Right ventricle myocardium superior (tissue), 1 donor: ENCODE measurements at places on chromosomes 4 and X. TPM values are rescaled to one million over a fixed set of nuclear protein-coding genes. Genes with fewer than 3 reads are reported as not detected.

GRCh38 chr4:21596521-21596920 is 352.1 kb downstream of the KCNIP4 start:
- no peak for DNase-seq

- DNase-seq, result no peak
These were observed 13.3 kb downstream of the NFKB1 start for GRCh38 chr4:102514298-102514964.

GRCh38 chrX:135411893-135412292 is 9.9 kb upstream of the SMIM10L2A start:
- DNase-seq, result no peak

- DNase-seq, result no peak
These were observed 26.3 kb downstream of the EFHC2 start for GRCh38 chrX:44317181-44317580.

DNA sequence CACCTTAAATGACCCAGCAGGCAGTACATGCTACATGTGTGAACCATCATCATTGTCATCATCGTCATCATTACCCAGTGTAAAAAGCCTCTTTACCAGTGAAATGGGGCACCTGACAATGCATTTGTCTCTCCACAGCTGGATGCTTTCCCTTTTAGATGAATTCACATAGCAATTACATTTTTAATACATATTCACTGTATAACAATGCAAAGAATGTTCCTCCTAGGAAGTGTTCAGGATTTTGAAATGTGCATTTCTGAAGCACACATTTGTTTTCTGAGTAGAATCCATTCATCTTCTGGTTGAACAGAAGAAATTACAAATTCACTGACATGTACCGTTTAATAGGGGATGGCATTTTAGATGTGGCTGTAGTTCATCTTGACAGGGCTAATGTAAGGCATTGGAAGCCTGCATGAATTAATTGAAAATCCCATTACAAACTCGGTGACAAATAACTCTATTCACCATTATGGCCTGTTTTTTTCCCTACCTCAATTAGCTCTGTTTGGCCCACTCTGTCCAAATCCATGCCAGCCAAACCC is 111.1 kb downstream of the SH3RF1 start:
- DNase-seq, result no peak

GRCh38 chrX:109797311-109797975 is 64.4 kb upstream of the ACSL4 start:
- DNase-seq, result no peak

GRCh38 chr4:80322716-80323115 is 12.8 kb upstream of the CFAP299 start:
- no peak for DNase-seq

Gene ADAM29
- not detected for total RNA-seq

Gene PCDH19
- total RNA-seq, result 0.32 TPM

Gene MAPK10
- 4.0 TPM for total RNA-seq

Gene STOX2
- total RNA-seq, result 8.5 TPM

Gene MAGEE2
- not detected for total RNA-seq

Gene RXFP1
- total RNA-seq, result not detected

Gene SPANXA1
- not detected for total RNA-seq

Gene PRR32
- 0.30 TPM for total RNA-seq

Gene PAGE4
- total RNA-seq, result not detected
